ENCODE measurements at places on chromosomes 4 and X.

- DNase-seq, result no peak
Observed at GRCh38 chrX:150767475-150768131, 74.4 kb downstream of the MTMR1 start.

GRCh38 chrX:7603387-7603786, 239.6 kb upstream of the VCX start:
- DNase-seq, result no peak

DNA sequence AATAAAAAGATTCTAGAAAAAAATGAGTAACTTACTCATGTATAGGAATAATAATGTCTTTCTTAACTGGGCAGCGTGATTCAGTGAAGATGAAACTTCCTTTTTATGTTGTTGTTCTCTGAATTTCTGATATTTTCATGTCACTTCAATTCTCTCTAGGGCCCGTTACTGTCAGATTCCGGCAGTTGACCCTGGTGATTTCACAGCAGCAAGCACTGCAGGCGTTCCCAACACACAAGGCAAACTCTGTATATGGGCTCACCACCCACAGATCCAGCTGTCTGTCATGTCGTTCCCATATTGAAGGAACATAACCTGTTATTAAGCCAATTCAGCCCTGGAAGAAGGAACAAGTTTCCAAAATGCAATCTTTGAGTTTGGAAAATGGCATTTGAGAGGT, 288.3 kb upstream of the GALNTL6 start:
- DNase-seq, result no peak

- no peak for DNase-seq
Observed at GRCh38 chrX:151000861-151001331, 17.8 kb downstream of the HMGB3 start.

GRCh38 chr4:109211671-109212070, 90.8 kb downstream of the COL25A1 start:
- no peak for DNase-seq

- DNase-seq, result no peak
Observed at GRCh38 chr4:139658586-139659382, 6.8 kb upstream of the MGST2 start.

DNA sequence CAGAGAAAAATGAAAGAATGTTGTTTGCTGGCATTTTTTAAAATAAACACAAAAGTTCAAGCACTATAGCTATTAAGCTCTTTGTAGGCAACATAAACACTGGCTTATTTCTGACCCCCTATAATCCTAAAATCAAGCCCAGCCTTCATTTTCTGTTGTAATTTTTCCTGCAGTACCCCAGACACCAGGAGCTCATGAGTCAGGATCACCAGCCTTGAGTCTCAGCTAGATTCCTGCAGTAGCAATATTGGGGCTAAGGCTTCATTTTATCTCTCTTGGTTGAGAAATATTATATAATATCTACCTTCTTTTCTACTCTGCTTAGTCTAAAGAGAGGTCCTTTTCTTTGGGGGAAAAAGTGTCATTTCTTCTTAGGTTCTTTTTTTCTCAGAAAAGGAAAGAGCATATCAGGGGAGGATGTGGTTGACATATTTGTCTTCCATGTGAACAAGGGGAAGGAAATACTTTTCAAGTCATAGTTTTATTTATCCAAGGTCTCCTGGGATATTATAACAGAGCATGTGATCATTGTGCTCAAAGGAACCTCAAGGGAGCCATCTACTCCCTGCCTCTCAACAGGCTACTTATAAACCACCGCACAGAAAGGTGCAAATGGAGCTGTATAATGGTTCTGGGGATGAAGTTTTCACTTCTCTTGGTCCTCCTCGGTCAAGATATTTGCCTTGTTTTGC, 678.3 kb upstream of the NR3C2 start:
- DNase-seq, result no peak

DNA sequence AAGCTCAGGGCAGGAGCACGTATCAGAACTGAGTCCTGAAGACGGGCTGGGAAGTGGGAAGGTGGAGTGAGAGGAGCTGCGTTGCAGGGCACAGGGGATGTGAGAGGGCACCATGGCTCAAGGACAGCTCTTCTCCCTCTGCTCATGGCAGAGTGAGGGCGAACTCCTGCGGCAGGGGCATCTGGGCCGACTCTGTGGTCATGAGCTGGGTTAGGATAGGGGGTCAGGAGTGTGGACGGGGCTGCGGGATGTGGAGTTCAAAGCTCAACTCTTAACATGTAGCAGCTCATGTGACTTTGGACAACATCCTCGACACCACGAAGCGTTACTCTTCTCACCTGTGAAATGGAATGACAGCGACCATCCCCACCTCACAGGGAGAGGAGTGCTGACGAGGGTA, 19.4 kb upstream of the SORCS2 start:
- no peak for DNase-seq

DNA sequence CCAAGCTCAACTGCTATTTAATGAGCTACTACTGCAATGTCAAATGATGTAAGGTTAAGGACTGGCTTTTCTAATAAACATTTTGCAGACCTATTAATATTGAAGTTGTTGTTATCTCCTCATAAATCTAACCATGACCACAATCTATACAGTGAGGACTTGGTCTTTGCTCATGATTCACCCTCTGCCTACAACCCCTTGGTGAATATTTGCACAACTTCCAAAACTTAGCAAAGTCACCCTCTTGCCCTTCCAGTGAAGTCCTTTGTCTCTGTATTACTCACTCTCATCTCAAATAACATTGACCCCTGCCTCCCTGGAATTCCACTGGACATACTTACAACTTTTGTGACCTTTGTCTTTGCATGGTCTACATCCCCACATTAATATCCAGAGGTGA, 204.5 kb downstream of the KCNIP4 start:
- DNase-seq, result no peak

GRCh38 chr4:54234497-54235205, 5.6 kb downstream of the PDGFRA start:
- DNase-seq, result no peak

DNA sequence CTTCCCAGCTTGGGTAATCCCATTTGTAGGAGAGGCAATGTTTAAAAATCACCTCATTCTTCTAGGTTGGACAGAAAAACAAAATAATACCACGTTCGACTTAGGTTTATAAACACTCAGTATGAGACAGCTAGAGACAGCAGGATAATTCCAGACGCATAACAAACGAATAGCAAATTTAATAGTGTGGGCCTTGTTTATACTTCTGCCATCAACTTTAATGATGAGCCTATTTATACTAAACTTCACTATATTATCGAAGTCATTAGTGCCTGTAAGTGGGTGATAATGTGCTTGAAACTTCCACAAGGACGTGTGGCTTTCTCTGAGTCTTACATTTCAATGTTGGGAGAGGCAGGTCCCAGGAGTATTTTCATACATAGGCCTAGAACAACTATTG, 255.7 kb upstream of the PPARGC1A start:
- DNase-seq, result no peak

DNA sequence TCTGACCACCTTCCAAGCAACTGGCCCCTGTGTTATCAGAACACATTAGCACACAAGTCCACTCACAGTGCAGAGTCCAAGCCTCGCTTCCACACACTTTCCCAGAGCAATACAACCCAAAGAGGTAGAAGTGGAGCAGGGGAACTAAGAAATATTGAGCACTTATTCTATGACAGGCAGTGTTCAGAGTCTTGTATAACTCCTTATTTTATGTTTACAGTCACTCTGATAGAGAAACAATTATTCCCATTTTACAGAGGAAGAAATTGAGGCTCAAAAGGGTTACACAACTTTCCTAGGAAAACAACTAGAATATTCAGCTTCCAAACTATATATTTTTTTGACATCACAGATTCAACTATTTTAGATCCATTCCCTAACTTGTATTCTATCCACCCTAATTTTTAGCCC, 18.3 kb upstream of the TMEM154 start:
- DNase-seq, result no peak

- no peak for DNase-seq
Observed at GRCh38 chrX:40467454-40467853, 113.3 kb upstream of the ATP6AP2 start.
